ENCODE measurements at places on chromosomes 7 and 10.

DNA sequence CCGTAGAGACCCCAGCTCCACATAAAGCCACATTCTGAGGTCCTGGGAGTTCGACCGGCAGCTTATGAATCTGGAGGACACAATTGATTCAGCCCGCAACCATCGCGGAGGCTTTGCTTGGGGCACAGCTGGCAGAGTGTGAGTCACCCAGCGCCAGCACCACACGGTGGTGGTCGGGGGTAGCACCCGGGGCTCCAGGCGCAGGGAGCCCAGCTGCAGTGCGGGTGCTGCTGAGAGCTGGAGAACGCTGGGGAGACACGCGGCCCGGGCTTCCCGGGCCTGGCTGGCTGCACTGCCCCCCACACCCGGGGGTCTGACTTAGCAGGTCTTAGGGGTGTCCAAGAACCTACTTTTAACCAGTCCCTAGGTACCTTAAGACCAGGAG, 87.9 kb downstream of the PAXIP1 start:
- no peak for DNase-seq

GRCh38 chr10:50634479-50634878, 10.7 kb upstream of the SGMS1 start:
- DNase-seq = no peak

GRCh38 chr7:119944601-119944972, 328.4 kb upstream of the KCND2 start:
- DNase-seq = no peak

DNA sequence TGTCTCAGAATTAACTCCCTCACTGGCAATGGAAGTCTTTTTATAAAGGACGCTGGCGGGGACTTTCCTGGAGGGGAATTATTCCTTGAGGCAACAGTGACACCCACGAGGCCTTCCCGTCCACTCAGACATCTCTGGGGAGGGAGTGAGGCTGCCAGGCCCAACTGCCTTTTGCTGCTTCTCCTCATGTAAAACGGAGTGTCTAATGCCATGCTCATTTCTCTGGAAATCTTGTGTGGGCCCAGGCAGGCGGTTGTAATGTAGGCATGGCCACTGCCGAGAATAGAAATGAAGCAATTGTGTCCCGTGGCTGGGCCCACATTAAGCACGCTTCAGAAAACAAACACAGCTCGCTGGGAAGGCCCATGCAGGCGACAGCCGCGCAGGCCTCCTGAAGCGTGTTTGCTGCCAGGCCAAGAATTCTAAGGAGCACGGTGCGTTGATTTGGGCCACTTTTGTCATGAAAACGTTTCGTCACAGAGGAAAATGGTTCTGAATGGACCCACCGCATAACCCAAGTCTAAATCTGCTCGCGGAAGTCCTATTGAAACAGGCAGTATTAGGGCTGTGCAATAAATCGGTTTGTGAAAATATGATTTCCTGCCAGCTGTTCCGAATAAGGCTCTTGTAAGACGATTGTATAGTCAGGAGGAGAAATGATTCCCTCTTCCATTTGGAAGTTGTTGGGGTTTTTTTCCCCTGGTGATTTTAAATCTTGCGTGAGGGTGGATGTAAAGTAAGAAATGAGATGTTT, 104.2 kb upstream of the CHST15 start:
- DNase-seq = no peak

DNA sequence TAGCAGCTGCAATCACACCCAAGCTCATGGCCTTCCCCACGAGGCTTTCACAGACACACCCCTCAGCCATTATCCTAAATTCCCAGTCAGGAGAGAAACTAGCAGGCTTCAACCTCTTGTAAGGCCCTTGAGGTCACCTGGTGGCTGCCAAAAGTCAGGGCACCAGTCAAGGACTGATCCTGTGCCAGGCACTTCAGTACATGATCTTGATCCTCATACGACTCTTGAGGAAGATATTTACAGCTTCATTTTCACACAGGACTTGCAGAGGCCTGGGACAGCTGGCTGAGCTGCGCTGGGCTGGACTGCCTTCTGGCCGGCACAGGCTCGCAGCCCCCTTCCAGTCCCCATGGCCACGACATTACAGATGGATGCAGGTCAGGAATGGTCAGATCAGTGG, 8.8 kb downstream of the PDAP1 start:
- DNase-seq = no peak

GRCh38 chr10:79093658-79094411, 25.1 kb downstream of the ZMIZ1 start:
- DNase-seq = no peak

- no peak for DNase-seq
Measured at GRCh38 chr7:68691261-68692216, 906.7 kb upstream of the AUTS2 start.

DNA sequence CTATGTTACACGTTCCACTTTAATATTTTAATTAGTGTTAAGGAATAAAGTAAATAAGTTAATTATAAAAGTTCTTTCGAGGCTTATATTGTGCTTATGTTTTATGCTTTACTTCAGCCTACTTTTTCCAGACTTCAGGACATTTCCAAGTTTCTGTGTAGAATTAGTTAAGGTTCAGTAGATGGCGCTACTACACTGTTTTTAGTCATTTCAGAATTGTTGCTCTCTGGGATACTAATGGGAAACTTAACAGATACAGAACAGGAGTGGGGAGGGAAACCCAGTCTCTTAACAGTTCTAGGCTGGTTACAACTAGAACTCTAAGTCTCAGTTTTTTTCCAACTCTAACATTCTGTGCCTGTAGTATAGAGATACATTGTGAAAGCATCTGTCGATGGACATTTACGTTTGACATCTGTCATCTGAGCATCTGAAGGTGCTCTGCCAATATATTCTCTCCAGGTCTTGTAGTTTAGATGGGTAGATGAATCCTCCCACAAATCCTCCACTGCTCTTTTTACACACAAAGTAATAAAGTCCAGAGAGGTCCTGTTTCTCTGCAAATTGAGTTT, 56.8 kb upstream of the FAM171A1 start:
- no peak for DNase-seq

DNA sequence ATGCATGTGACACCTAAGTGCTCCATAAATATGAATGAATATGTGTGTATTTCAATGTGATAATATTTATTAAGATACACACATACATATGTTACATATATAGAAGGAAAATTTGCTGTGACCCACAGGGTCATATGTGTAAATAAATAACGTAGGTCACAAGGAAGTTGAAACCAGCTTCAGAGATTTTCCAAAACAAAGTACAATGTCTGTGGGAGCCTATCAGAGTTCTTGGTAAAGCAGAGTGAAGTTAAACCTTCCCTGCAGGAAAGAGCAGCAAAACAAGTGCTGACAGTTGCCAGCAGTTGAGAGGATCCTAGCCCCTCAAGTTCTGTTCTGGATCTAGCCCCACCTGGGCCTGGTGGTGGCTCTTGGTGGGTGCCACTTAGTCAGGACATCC, 91.2 kb downstream of the CCNY start:
- no peak for DNase-seq

GRCh38 chr10:65313406-65313805, 1612.4 kb upstream of the LRRTM3 start:
- DNase-seq = no peak

GRCh38 chr7:104207348-104207730, 474 bp downstream of the ORC5 start:
- peak; percentile 37 for DNase-seq

DNA sequence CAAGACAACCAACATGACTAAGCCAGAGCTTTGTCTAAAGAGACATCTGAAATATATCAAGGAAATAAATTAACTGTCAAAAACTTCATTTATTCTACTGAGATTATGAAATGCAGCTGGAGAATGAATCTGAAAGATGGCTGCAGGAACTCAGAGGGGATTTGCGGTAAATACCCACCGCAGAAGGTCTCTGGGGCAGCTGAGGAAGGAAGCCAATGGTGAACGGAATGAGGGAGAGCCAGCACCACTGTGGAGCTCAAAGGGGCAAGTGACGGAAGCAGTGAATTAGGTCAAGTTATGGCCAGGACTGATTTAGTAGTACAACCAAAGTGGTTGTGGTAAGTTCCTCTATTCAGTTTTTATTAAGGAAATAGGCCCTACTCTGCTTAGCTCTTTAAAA, 215.3 kb upstream of the GLI3 start:
- DNase-seq = no peak

DNA sequence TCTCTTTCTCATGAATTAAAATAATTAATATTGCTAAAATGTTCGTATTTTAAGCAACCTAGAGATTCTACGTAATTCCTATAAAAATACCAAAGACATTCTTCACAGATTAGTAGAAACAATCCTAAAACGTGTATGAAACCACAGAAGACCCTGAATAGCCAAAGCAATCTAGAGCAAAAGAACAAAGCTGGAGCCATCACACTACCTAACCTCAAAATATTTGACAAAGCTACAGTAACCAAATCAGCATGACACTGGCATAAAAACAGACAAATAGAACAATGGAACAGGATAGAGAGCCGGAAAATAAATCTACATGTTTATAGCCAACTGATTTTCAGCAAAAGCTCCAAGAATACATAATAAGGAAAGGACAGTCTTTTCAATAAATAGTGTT, 105.5 kb upstream of the PTN start:
- DNase-seq = no peak

DNA sequence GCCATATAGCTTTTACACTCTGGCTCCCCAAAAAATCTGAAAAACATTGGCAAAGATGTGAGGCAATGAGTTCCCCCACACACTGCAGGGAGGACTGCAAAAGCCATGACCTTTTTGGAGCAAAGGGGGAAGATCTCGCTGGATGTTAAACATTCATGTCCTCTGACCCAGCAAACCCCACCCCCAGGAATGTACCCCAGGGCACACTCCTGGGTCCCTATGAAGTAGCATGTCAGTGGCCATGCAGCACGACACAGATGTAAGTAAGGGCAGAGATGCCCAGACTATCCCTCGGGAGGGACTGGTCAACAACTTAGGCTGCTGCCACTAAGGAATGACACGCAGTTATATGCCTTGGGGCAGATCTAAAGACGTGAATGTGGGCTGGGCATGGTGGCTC, 100.6 kb downstream of the DLG5 start:
- no peak for DNase-seq

- peak; percentile 87 for DNase-seq
Measured at GRCh38 chr7:38232502-38233366, 40.7 kb downstream of the TARP start.

GRCh38 chr10:110392868-110393740, 88.4 kb upstream of the SMNDC1 start:
- no peak for DNase-seq

GRCh38 chr10:106577266-106577665, 587.2 kb downstream of the SORCS1 start:
- DNase-seq = no peak

DNA sequence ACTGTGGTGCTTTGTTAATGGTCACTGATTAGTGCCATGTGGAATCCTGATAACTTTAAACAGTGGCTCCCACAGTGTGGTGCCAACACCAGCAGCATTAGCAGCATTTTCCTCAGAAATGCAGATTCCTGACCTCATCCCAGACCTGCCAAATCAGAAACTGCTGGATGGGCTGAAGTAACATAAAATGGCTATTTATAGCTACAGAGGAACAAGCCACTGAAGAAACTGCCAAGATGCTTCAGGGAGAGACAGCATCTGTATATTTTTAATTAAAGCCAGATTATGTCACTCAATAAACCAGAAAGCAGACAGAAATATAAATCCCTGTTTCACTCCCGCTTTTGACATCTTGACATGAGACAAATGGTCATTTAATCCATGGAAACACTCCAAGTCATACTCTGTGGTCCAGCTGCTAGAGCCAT, 178.5 kb downstream of the AMPH start:
- DNase-seq = no peak

- DNase-seq = peak; percentile 91
Measured at GRCh38 chr10:13787015-13787421, 200.3 kb downstream of the PRPF18 start.

DNA sequence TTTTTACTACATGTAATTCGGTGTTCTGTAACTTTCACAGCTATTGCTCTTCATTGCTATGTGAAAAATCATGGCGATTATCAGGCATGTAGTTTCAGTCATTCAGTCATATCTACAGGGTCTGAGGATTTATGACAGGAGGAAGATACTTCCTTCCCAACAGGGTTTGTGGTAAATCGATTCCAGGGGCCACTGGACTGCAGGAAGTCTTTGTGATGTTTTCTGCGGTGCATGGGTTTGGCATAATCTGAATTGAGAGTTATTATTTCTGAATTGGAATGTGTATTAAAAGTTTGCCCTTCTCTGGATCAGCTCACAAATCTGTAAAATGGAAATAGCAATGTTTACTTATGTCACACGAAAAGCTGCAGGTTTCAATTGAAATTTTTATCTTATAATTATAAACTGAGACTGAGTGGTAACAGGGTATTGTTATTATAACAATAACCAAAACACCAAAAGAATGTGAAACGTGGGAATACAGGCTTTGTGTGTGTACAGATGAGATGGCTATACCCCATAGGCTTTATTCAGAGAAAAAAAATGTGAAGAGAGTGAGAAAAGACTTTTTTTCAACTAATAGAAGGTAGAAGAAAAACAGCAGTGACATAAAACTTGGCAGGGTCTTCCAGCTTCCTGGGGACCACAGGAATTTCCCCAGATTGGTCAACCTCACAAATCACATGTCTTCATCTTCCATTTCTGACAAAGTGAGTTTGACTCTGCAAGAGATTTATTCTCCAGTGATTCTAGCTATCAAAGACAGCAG, 307.7 kb upstream of the NFE2L3 start:
- no peak for DNase-seq

DNA sequence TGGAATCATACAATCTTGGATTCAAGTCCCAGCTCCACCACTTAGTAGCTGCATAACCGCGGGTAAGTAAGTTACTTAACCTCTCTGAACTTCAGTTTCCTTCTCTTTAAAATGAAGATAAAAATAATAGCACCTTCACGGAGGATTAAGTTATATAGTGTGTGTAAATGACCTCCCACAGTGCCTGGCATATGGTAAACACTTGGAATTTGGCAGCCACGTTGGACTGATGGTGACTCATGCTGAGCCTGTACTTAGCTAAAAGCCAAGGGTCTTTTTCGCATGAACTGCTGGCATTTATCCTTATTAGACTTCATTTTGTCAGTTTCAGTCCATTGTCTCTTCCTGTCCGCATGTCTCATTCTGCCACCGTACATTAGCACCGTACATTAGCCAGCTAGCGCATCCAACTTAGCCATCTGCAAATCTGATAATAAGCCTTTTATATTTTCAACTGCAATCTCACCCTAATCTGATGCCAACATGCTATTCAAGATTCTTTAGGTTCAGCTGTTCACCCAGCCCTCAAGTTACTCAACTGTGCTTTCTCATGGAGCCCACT, 11.2 kb downstream of the SLC13A4 start:
- DNase-seq = no peak

- DNase-seq = no peak
Measured at GRCh38 chr10:78279756-78280155, 246.1 kb downstream of the RPS24 start.

DNA sequence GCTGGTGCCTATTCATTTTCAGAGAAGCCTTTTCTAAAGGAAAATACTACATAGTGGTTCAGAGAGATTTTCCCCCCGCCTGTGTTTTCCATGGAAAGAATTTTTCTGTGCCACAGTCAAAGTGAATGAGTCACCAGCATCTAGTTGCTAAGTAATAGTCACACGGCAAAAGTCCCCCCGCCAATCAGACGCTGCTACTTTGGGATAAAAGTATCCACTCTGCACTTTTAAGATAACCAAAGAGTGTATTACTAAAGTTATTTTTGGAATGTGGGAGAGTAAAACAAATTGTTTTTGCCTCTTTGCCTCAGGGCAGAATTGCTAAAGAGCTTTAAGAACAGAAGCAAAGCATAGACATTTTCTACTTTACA, 23.5 kb downstream of the ABLIM1 start:
- no peak for DNase-seq

- DNase-seq = no peak
Measured at GRCh38 chr10:130744631-130745030, 566.9 kb downstream of the TCERG1L start.

GRCh38 chr10:49103761-49104160, 11.6 kb downstream of the VSTM4 start:
- no peak for DNase-seq

- DNase-seq = no peak
Measured at GRCh38 chr10:97131181-97131628, 54.6 kb downstream of the SLIT1 start.

Measured in activated CD4-positive, alpha-beta T cell treated with anti-CD3 and anti-CD28 coated beads, Interleukin-10, Interleukin-2, amounts not matched to agents 100 ng/mL and 50 ng/mL, durations not matched to agents 16 hours and 8 hours (primary cell).